ENCODE measurements at places on chromosomes 4 and X. TPM values are rescaled to one million over a fixed set of nuclear protein-coding genes. Genes with fewer than 3 reads are reported as not detected.

The GPR82 gene
- not detected for total RNA-seq

DNA sequence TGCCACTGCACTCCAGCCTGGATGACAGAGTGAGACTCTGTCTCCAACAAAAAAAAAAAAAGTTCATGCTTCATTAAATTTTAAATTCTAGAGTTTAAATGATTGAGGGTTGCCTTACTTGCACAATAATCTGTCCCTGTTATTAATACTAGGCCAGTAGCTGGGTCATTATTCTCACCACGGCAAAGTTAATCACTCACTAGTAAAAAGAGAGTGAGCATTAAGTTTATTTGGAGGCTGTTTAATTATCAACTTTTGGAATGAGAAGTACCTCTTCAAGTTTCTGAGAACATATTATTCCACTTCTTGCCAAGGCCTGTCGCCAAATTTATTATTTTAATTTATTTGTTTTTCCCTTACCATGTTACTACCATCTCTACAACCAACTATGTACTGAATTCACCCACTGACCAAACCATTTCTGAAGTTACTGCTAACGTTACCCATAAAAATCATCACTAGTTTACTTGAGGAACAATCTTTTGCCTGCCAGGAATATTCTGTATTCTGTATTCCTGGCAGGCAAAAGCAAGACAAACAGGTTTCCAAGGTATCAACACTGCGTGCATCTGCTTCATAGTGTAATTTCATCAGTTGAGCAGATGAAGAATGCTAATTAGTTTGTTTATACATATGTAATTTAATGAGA lies 26.5 kb downstream of the GUCY1A1 start:
- no peak for DNase-seq

- DNase-seq = peak; percentile 25
Measured at GRCh38 chr4:26780539-26780938, 80.1 kb upstream of the STIM2 start.

DNA sequence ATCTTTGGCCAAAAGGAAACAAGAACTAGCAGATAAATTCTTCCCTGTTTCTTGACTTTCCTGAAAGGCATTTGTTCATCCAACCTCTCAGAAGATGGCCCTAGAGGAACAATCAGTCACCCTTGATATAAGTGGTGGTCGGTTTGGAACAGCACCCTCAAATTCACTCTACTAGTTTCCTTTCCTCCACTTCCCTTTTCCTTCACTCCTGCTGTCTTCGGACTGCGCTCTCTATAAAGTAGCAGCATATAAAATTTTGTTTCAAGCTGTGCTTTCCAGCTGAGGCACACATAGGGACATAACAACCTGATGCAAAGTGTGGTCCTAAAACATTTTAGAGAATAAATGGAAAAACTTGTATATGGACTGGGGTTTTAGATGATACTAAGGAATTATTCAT lies 29.0 kb upstream of the MOB1B start:
- no peak for DNase-seq

DNA sequence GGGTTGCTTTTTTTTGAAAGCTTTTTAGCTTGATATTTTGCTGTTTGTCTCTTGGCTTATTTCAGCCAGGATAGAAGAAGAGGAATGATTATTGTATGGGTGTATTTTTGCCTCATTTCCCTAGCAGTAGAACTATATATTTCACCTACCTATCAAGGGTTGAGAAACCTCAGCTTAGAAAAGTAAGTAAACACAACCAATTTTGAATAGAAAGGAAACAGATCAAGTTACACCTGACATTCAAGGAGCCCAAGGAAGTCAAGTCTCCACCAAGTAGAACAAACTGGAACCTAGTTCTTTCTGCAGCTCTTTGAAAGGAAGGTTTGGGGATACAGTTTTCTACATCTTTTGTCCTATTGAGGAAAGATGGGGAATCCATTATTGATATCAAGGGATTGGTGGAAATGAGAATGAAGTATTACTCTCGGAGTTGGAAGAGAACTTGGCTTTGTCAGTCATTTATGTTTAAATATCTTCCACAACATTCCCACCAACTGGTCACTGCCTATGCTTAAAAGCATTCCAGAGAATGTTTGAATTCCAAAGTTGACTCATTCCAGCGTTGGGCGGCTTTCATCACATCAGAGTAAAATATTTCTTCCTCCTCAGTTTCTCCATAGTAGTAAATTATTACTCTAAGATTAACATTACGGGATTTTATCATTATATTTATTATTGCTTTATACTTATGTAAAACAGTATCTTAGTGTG lies 207.8 kb upstream of the CNKSR2 start:
- no peak for DNase-seq

- no peak for DNase-seq
Measured at GRCh38 chr4:158673633-158674032, 1.5 kb downstream of the ETFDH start.

GRCh38 chr4:53100501-53101190 lies 238.5 kb downstream of the RASL11B start:
- DNase-seq = peak; percentile 20

GRCh38 chrX:10048076-10048475 lies 80.9 kb downstream of the CLDN34 start:
- no peak for DNase-seq
